ENCODE measurements at places on chromosomes 5 and 9.

DNA sequence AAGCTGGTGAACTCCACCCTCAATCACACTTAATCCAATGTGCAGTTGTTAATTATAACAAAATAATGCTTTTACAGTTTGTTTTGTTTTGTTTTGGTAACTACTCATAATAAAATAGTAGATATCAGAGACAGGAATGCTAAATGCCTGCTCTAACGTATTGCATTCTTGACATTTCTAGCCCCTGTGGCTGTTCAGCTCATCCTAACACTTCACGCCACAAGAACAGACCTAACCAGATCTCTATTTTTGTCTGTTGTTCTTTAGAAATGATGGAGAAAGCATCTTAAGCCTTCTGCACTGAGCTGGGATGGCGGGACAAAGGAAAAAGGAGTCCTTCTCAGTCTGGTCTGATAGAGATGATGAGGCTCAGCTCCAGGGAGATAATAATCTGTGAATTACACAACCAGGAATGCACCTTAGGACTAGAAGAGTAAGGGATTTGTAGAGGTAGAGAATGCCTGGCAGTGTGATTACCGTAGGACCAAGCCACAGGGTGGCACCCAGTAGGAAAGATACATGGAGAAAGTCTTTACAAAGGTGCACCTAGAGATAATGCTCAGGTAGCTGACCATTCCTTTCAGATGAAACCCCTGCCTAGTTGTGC lies 628.8 kb downstream of the PDE4D start:
- no peak for DNase-seq

DNA sequence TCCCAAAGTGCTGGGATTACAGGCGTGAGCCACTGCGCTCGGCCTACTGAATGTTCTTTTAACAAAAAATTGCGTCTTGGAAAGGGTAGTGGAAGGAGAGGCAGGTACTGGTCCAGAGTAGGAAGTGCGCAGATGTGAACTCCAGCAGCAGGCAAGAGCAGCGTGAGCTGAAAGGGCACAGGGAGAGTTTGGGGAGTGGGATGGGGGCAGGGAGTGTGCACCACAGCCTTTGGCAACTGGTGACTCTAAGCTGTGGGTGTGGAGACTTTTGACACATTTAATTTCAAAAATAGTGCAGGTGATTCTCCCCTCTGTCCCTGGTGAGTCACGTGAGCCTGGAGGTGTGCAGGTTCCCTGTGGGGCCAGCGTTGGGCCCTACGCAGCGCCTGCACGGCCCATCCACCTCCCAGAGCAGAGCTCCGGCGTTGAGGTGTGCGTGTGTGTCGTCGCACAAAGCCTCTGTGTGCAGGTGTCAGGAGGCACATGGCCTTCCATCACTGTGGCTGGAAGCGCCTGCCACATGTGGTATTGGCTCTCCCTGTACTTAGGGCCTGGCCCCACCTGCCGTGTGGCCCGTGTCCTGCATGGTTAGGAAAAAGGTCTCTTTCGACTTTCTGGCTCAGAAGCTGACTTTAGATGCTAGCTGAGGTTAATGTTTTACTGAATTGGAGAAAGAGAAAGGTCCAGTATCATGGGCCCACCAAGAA lies 11.5 kb downstream of the SQSTM1 start:
- DNase-seq = no peak

DNA sequence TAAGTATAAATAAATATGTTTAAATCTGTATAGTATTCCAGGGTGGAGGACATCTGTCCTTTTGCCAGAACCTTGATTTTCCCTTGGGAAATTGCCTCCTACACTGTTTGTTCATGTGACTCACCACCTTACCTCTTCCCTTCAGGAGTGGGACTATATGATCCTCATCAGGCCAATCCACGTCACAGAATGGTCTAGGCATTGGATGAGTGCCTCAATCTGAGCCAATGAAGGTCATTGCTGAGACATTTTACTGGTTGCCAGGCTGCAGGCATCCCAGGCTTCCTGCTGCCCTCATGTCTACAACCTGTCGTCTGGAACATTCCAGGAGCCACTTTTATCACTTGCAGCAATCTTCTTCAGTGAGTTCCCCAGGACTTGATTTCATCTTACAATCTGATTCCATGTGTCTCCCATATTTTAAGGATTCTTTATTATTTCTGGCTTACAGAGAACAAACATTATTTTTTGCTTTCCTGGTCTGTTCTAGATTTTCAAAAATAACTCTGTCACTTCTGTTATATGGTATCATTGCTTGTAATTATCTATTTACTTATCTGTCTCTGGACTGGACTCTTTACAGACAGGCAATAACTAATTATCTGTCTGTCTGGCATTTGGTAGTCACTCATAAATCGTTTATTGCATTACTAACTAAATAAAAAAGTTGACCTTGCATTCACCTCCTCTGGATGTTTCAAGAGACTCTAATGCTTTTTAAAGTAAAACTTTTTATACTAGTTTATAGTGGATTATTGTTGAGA lies 107.3 kb upstream of the APC start:
- no peak for DNase-seq

- no peak for DNase-seq
These were observed 49.5 kb downstream of the KCNT1 start for GRCh38 chr9:135751501-135751900.

Data from activated CD8-positive, alpha-beta memory T cell treated with anti-CD3 and anti-CD28 coated beads for 1 hour (primary cell).